Peyer's patch (tissue), 4 donors: ENCODE measurements at places on chromosomes 1 and 21.

DNA sequence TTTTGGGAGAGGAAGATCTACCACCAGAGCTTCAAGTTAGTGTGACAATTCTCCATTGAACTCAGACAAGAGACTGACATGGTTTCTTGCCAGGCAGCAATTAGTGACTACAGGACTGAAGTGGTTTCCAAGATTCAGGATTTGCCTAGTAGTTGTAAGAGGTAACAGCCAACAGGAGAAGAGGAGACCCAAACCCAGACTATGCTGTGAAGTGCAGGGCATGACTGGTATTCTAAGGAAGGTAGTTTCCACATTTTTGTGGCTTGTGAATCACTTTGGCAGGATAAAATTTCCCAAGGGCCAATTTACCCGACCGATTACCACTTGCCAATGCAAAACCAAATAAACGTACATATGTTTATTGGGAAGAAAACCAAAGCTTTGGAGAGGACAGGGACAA lies 14.7 kb upstream of the RAP1A start:
- no peak for DNase-seq
- peaks cover 26% of the 10 kb centered on the region for H3K4me1 ChIP-seq
- no peak overlapping the region for H3K4me3 ChIP-seq
- H3K36me3 ChIP-seq = no peaks in the 10 kb centered on the region

DNA sequence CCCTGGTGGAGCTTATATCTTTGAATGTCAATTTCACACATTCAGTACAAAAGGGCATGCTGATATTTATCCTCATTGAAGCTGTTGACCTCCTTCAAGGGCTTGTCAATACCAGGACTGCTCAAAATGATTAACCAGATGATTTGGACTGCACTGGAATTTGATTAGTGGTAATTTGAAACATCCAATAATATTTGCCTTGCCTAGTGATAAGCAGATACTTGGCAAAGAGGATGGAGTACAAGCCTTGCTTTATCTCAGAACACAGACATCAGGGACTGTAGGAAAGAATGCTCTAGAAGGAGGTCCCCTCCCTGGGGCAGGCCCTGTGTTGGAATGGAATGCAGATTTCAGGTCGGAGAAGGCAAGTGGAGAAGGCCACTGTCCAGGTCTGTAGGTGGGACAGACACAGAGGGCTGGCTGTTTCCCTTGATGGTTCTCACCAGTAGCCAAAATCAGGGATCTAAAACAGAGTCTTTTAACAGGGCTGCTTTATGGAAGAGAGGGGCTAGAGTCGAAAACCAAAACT lies 64.8 kb upstream of the ZNF648 start:
- DNase-seq = no peak
- no peaks in the 10 kb centered on the region for H3K27me3 ChIP-seq
- H3K4me1 ChIP-seq = no peaks in the 10 kb centered on the region
- no peaks in the 10 kb centered on the region for H3K36me3 ChIP-seq
- no peak overlapping the region for H3K27ac ChIP-seq

- no peaks in the 10 kb centered on the region for H3K27me3 ChIP-seq
- H3K27ac ChIP-seq = no peak overlapping the region
- H3K4me3 ChIP-seq = no peak overlapping the region
- H3K4me1 ChIP-seq = peaks cover 26% of the 10 kb centered on the region
These were observed 24.7 kb downstream of the IFFO2 start for GRCh38 chr1:18931730-18932129.

- no peaks in the 10 kb centered on the region for H3K4me1 ChIP-seq
- DNase-seq = no peak
- H3K36me3 ChIP-seq = no peaks in the 10 kb centered on the region
- H3K27ac ChIP-seq = no peak within 1 kb of the TSS
- H3K4me3 ChIP-seq = no peak within 1 kb of the TSS
- H3K27me3 ChIP-seq = peaks cover 6% of the 10 kb centered on the region
These were observed at the start of gene SYCP1 for GRCh38 chr1:114854693-114855320. Gene SYCP1, plus strand, starts transcription at chr1:114854863. Its CDS starts 602 bp downstream, at chr1:114855465.

GRCh38 chr21:45410865-45411809 lies 6.2 kb downstream of the COL18A1 start:
- no peaks in the 10 kb centered on the region for H3K36me3 ChIP-seq
- H3K4me1 ChIP-seq = no peaks in the 10 kb centered on the region
- DNase-seq = no peak

- H3K4me3 ChIP-seq = no peak overlapping the region
- no peaks in the 10 kb centered on the region for H3K27me3 ChIP-seq
- H3K4me1 ChIP-seq = no peaks in the 10 kb centered on the region
- no peaks in the 10 kb centered on the region for H3K36me3 ChIP-seq
These were observed 578.7 kb upstream of the USP24 start for GRCh38 chr1:55793856-55794255.

GRCh38 chr1:51526248-51526647 lies 7.2 kb upstream of the EPS15 start:
- H3K36me3 ChIP-seq = no peaks in the 10 kb centered on the region
- DNase-seq = no peak
- H3K4me1 ChIP-seq = no peaks in the 10 kb centered on the region

- no peak for DNase-seq
- H3K4me3 ChIP-seq = no peak overlapping the region
- H3K36me3 ChIP-seq = no peaks in the 10 kb centered on the region
These were observed 42.9 kb upstream of the LRRN2 start for GRCh38 chr1:204728456-204728855.

- H3K4me3 ChIP-seq = no peak overlapping the region
- H3K27ac ChIP-seq = no peak overlapping the region
- H3K36me3 ChIP-seq = no peaks in the 10 kb centered on the region
- no peaks in the 10 kb centered on the region for H3K4me1 ChIP-seq
These were observed 27.9 kb downstream of the S1PR1 start for GRCh38 chr1:101264697-101265096.

DNA sequence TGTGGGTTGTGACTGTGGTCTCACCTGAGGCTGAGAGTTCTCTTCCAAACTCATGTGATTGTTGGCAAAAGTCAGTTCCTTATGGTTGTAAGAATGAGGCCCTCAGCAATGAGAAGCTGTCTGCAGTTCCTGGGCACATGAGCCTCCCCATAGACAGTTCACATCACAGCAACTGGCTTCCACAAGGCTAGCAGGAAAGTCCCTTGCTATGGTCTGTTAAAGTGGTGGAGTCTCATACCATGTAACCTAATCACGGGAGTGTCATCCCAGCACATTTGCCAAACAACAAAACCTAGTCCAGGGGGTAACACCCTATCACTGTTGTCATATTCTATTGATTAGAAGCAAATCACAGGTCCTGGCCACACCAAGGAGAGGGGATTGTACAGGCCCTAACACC lies 163.8 kb downstream of the BACH1 start:
- no peaks in the 10 kb centered on the region for H3K27me3 ChIP-seq
- no peaks in the 10 kb centered on the region for H3K36me3 ChIP-seq
- H3K4me1 ChIP-seq = no peaks in the 10 kb centered on the region
- no peak overlapping the region for H3K4me3 ChIP-seq

DNA sequence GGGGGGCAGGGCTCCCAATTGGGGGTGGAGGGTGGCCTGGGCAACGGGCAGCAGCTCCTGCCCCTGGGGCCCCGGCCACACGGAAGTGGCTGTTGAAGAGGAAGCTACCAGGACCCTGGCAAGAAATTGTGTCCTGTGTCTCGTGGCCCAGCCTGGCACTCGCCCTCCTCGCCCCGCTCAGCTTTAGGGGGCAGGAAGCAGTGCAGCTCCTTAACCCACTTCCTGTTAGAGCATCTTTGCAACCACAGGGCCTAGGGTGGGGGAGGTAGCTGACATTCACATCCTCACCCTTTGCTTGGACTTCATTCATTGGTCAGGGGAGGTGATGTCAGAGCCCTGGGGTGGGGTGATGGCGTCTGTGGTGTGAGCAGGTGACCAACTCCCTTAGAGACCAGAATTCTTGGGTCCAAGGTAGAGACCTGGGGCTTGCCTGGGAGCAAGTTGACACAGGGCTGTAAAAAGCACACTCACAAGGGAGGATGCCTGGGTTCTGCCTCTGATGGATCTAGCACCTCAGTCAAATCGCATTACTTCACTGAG lies at the start of gene ARHGAP30:
ARHGAP30 (minus strand) TSS at position 161 of the 540 bp plus-strand sequence. CDS start 267 bp downstream, outside the sequence.
- no peaks in the 10 kb centered on the region for H3K4me1 ChIP-seq
- peak within 1 kb of the TSS; percentile 53 for H3K4me3 ChIP-seq
- no peaks in the 10 kb centered on the region for H3K36me3 ChIP-seq
- no peaks in the 10 kb centered on the region for H3K27me3 ChIP-seq
- peak; percentile 95 for DNase-seq
- H3K27ac ChIP-seq = peak within 1 kb of the TSS; percentile 96

DNA sequence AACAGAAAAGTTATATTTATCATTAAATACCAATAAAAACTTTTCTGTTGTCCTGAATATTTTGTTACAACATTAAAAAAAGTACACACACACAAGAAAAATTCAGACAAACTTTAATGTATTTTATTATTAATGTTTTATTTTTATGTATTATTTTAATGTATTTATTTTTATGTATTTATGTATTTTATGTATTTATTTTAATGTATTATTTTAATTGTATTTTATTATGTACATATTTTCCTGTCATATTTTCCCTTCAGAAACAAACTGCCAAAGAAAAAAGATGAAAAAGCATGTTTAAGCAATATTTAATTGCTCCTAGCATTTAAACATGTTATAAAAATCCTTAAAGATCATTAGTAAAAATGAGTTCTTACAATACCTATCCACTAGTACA lies 222.1 kb downstream of the RERE start:
- no peak overlapping the region for H3K4me3 ChIP-seq
- no peaks in the 10 kb centered on the region for H3K27me3 ChIP-seq
- H3K36me3 ChIP-seq = no peaks in the 10 kb centered on the region
- no peak overlapping the region for H3K27ac ChIP-seq
- H3K4me1 ChIP-seq = no peaks in the 10 kb centered on the region

DNA sequence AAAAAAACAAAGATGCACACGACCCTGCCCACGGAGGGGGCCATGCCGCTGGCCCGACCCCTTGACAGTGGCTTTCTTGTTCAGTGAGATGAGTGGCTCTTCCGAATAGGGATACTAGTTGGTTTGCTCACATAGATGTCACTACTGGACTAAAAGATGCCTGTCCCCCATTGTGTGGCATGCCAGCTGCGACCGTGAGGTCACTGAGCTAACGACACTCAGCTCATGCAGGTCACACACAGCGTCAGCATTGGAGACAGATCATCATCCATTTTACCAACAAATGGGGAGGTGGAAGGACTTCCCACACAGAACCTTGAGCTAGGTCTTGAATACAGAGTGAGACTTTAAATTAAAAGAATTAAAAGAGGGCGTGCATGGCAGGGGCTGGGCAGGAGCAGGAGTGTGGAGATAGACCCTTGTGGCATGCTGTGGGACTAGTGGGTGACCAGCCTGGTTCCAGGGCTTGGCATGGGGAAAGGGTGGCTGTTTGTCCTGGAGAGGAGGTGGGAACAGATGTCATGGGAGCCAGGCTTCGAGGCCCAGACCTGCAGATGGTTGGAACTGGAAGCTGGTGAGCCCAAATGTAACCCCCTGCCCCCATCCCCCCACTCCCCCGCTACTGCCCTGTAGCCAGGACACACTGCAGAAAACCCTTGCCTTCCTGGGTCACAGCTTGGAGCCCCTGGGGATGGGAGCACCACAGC lies 12.4 kb downstream of the SLC1A7 start:
- H3K4me3 ChIP-seq = no peak overlapping the region
- no peak overlapping the region for H3K27ac ChIP-seq
- peak; percentile 20 for DNase-seq

DNA sequence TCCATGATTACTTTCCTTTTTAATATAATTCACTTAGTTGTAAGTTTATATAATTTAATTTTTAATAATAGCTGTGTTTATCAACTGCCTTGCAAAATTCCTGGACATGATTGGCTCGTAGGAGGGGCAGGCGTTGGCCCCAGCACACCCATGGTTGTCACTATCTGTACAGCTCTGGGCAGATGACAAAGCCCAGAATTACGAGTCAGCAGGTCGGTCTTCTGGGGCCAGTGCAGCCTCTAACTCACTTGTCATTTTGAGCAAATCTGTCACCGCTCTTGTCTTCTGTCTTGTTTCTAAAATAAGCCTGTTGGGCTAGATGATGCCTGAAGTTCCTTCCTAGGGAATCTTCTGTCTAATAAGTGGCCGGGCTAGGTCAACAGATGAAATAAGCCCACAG lies 21.4 kb upstream of the LRRC38 start:
- no peak overlapping the region for H3K4me3 ChIP-seq
- DNase-seq = no peak
- H3K27me3 ChIP-seq = no peaks in the 10 kb centered on the region
- H3K27ac ChIP-seq = no peak overlapping the region
- H3K4me1 ChIP-seq = no peaks in the 10 kb centered on the region

DNA sequence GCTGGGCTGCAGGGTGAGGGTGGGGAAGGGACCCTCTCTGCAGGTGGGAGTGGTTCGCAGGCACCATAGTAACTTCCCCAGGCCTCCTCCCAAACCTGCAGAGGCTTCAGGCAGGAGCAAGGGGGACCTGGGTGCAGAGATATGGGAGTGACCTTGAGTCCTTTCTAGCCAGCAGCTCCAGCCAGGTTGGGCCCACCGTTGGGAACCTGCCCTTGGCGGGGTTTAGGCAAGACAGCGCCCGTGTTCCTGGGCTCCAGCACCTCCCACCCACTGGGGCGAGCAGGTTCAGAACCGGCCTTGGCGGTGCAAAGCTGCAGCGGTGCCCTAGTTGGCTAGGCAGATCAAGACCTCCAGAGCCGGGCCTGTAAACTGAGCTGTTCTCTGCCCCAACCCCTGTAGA lies 2.2 kb upstream of the PRDM16 start:
- H3K36me3 ChIP-seq = no peaks in the 10 kb centered on the region
- H3K4me3 ChIP-seq = no peak overlapping the region
- peaks cover 41% of the 10 kb centered on the region for H3K4me1 ChIP-seq

GRCh38 chr1:56531624-56532349 lies 47.6 kb downstream of the PLPP3 start:
- H3K27me3 ChIP-seq = no peaks in the 10 kb centered on the region
- H3K4me3 ChIP-seq = no peak overlapping the region
- no peaks in the 10 kb centered on the region for H3K36me3 ChIP-seq
- DNase-seq = no peak
- H3K27ac ChIP-seq = no peak overlapping the region

DNA sequence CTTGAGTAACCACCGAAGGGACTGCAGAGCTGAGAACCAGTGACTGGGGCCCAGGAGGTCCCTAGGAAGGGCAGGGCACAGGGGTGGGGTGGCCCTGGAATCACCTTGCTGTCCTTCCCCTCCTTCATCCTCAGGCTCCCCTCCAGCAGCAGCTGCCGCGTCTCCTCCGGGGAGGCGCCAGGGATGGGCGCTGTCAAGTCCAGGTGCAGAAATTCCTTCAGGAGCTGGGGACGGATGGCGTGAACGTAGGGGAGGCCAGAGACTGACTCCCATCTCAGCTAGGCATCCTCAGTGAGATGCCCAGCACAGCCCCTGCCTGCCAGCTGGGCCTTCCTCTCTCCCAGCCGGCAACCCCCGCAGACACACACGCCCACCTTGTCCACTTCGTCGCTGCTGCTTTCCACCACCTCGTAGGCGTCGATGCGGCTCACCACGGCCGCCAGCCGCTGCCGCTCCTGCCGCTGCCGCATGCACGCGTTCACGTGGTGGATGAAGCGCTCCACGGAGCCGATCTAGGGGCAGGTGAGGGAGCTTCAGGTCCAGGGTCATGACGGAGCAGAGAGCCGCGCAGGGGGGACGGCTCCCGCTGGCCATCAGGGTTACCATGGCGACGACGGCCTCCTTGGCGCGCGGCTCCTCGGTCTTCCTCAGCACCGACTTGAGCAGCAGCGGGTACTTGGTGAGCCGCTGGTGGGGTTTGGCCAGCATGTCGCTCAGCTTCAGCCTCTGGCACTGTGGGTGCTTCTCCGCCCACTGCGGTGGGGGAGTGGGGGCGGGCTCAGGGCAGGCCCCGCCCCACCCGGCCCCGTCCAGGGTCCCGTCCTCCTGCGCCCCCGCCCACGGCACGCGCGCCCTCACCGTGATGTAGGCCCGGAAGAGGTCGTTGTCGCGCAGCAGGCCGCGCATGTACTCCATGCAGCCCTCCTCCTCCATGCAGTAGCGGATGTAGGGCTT lies 4.4 kb upstream of the TNFRSF25 start:
- H3K36me3 ChIP-seq = peaks cover 29% of the 10 kb centered on the region
- H3K27me3 ChIP-seq = no peaks in the 10 kb centered on the region
- no peak overlapping the region for H3K27ac ChIP-seq
- H3K4me3 ChIP-seq = peak overlapping the region; percentile 53
